Choroid plexus epithelial cell (primary cell): ENCODE measurements at places on chromosomes 7 and 10.

- DNase-seq, result no peak
Observed at GRCh38 chr10:84217746-84218145, 7.6 kb downstream of the LRIT2 start.

DNA sequence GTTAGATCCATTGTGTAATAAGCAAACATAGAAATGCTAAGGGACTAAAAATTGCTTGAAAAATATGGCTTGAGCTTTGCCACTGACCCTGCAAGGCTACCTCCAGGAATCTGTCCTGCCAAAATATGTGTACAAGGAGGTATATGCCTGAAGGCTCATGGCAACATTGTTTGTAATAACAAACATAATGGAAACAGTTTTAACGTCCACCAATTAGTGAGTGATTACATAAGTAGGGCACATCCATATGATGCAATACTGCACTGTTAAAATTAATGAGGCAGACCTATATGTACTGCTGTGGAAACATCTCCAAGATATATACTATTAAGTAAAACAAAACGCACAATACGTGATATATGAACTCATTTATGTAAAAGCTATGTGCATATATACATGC lies 13.1 kb upstream of the GOT1 start:
- DNase-seq, result no peak

- no peak for DNase-seq
Observed at GRCh38 chr10:100468978-100469377, 6.2 kb downstream of the WNT8B start.

DNA sequence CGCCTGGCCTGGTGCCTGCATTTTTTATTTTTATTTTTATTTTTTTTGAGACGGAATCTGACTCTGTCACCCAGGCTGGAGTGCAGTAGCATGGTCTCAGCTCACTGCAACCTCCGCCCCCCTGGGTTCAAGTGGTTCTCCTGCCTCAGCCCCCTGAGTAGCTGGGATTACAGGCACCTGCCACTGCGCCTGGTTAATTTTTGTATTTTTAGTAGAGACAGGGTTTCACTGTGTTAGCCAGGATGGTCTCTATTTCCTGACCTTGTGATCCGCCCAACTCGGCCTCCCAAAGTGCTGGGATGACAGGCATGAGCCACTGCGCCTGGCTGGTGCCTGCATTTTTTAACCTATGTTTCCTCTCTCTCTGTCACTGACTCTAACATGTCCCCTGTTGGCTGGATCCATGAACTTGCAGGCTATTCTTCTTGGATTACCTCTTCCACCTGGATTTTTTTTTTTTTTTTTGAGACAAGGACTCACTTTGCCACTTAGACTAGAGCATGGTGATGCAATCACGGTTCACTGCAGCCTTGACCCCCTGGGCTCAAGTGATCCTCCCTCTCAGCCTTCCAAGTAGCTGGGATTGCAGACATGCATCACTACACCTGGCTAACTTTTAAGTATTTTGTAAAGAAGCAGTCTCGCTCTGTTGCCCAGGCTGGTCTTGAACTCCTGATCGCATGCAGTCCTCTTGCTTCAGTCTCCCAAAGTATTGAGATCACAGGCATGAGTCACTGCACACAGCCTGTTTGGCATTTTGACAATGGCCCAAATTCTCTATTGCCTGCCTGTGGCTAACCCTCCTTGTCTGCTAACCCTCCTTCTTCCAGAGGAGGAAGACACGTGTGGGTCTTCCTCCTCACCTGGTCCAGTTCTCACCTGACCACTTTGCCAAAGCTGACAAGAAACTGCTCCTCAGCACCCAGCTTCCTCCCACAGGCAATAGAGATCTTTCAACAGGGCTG lies 23.0 kb upstream of the PRPF18 start:
- DNase-seq, result no peak

DNA sequence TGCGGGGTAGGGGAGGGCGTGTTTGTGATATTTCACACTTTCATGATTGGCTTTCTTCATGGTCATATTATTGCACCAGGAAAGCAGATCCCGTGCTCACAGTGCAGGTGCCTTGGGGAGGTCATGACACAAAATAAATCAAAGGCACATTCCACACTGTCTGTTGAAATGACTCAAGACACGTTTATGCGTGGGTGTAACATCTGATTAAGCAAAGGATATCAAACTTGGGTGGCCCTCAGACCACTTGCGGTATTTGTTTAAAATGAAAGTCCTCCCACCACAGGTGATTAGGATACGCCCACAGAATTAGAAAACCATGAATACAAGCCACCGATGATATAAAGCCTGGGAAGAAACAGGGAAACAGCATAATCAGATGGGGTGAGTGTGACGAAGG lies 51.1 kb downstream of the SVIL start:
- no peak for DNase-seq

- DNase-seq, result no peak
Observed at GRCh38 chr7:27398851-27399250, 156.2 kb downstream of the EVX1 start.

DNA sequence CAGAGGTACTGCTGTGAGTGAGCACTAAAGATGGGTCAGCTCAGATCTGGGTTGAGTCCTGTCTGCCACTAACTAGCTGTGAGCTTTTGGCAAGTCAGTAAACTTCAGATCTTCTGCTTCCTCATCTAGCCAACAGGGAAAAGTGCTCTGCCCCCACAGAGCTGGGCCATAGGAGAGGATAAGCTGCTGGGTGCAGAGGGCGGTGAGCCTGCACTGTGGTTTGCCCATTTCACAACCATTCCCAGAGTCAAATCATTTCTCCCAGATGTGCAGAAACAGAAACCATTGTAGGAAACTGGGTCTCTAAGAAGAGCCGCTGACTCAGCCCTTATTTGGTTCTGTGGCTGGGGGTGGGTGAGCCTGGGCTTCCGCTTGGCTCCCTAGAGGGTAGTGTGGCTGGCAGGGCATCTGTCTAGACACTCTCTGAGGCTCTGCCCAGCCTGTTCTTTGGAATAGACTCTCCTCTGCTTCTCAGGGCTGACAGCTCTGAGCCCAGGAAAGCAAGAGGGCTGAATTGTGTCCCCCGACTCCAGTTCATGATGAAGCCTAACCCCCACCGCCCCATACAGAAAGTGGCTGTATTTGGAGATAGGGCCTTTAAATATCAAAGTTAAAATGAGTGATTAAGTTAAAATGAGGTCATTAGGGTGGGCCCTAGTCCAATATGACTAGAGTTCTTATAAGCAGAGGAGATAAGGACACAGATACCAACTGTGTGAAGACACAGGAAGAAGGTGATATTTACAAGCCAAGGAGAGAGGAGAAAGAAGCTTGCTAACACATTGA lies 29.5 kb upstream of the ARHGAP22 start:
- peak; percentile 70 for DNase-seq

- DNase-seq, result no peak
Observed at GRCh38 chr10:62054408-62054807, 152.9 kb downstream of the ARID5B start.

GRCh38 chr10:21807180-21807579 lies 196.3 kb downstream of the DNAJC1 start:
- peak; percentile 23 for DNase-seq

DNA sequence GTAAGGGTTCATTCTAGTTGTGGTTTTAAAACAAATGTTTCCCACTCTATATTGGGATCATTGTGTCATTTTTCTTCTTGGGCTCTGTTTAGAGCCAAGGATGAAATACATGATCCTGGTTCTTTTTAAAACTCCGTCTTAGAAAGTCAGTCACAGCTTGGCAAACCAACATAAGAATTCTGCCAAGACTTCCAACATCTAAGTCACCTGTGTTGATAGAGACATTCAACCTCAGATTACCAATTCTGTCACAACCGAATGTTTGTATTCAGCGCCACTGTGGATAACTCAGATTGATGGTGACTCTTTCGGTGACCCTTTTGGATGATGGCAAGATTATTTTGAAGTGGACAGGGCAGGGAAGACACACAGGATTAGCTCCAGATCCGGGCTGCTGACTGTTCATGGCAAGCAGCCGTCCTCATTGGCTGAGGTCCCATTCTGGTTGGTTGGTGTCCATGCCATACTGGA lies 255.4 kb downstream of the ARHGAP21 start:
- DNase-seq, result no peak

- peak; percentile 56 for DNase-seq
Observed at GRCh38 chr7:130939321-130940095, 205.5 kb upstream of the KLF14 start.

DNA sequence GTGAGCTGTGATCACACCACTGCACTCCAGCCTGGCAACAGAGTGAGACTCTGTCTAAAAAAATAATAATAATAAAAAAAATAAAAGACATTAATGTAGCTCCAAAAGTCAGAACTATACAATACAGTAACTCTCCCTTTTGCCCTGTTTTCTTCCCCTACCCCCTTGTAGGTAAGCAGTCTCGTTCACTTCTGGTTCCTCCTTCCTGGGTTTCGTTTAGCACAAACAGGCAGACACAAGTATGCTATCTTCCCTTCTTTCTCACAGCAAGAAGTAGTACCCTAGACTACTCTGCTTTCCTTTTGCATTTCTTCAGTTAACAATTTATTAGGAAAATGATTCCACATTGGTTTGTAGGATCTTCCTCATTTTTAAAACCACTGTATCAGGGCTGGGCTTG lies 33.1 kb downstream of the PDSS1 start:
- DNase-seq, result no peak

DNA sequence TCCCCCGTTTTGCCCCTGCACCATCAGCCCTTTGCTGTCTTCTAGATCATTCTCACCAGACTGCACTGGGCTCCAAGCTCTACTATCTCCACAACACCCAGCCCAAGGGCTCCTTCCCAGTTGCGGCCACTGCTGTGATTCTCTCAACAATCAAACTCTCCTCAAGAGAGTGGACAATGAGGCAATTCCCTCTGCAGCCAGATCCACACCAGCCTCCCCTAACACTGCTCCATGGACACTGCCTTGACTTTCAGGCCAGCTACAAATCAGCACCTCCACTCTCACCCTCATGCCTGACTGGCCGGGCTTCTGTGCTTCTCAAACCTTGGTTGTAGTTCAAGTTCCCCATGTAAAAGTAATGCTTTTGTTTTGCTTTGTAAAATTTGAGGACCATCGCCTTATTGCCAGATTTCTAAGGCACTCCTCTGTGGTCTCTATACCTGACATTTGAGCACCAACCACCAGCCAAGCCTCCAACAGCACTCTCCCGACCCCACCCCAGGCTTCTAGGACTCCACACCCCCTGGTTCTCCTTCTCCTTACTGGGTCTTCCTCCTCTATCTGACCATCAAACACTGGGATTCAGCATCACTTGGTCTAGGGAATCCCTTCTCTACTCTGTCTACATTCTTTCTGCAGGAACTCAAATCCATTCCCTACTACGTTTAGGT lies 45.4 kb downstream of the PPIF start:
- no peak for DNase-seq

GRCh38 chr7:129072479-129073011 lies 17.6 kb upstream of the TNPO3 start:
- no peak for DNase-seq

DNA sequence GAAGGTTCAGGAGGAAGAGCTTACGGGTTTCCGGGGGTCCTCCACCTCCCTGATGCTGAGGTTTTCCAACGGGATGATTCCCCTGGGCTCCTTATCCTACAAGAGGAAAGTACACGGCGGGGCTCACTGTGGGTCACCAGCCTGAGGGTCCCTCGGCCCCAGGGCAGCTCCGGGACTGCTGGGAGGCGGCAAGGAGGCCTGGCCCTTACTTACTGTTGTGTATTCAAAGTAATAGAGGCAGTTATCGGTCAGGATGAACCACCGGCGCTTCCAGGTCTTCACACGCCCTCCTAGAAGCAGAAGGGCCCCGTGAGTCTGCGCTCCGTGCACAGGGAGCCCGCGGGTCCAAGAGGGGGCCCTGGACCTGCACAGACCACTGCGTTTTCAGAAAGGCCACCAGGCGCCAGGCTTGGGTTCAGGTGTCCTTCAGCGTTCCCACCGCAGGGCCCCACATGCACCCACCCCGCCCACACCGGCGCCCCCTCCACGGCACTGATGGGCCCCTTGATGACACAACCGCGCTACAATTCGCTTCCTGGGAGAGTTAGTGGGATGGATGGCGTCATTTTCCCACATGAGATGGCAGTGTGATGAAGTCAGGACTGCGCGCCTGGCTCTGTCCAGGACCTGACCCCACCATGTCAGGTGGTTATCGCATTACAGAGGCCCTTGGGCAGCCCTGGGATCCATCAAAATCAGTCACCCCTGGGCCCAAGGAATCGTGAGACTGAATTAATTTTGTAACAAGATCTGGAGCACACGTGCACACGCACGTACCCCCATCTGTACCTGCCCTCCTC lies 106.7 kb downstream of the CYTH3 start:
- no peak for DNase-seq

DNA sequence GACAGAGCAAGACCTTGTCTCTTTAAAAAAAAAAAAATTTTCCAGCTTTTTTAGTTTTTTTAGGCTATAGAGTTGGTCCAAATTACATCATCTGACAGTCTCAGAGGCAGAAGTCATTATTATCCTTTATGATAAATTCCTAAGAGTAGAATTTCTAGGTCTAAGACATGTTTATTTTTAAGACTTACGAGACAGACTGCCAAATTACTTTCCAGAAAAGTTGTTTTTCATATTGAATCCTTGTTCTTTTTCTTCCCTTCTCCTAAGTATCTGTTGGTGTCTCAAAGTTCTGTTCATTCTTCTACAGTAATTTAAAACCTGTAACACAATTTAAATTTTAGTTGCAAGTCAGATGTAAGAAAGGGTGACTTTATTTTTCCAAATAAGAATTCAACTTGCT lies 421.4 kb downstream of the GALNT17 start:
- DNase-seq, result no peak

- DNase-seq, result no peak
Observed at GRCh38 chr10:6518791-6519429, 61.2 kb downstream of the PRKCQ start.

DNA sequence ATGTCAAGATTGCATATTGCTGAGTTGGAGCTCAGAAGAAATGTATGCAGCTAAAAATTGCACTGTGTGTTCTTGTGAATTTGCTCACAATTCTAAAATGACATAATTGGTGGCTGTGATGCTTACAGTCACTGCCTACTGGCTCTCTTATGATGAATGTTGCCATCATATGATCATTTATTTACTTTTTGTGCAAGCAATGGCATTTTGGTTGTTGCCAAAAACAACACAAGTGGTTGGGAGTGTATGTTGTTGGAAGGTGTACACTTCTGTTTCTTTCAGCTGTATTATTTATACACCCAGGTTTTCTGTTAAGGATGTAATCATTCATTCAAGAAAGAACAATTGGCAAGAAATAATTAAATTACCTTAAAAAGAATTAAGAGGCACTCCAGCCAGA lies 28.9 kb downstream of the PON1 start:
- DNase-seq, result no peak

- no peak for DNase-seq
Observed at GRCh38 chr7:22842383-22842941, 19.8 kb upstream of the TOMM7 start.

GRCh38 chr7:130733931-130734814 lies at the start of gene KLF14:
Gene KLF14, minus strand, starts transcription at chr7:130734207. Its CDS starts 174 bp downstream, at chr7:130734033.
- DNase-seq, result peak; percentile 11

DNA sequence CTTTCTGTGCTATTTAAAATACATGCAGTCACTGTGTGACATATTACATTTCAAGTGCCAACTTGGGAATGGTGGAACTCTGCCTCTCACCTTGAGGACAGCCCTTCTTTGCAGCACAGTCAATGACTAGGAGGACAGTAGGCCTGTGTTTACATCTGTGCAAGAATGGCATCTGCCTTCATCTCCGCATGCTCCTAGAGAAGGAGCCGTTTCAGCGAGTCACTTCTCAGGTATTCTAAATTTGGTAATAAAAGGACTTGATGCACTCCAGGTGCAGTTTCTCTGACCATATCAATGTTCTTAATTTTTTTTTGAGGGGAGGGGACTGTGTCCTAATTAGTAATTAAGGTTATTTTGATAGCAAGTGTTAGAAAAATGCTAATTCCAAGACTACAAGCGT lies 128.9 kb downstream of the SDK1 start:
- no peak for DNase-seq

GRCh38 chr10:86961481-86962091 lies 3.2 kb downstream of the SNCG start:
- DNase-seq, result no peak

GRCh38 chr10:124892905-124893304 lies 49.0 kb upstream of the ZRANB1 start:
- DNase-seq, result no peak
